ENCODE measurements at places on chromosomes 12 and 14. TPM values are rescaled to one million over a fixed set of nuclear protein-coding genes. Genes with fewer than 3 reads are reported as not detected.

GRCh38 chr14:20278414-20278813, 27.3 kb downstream of the TTC5 start:
- DNase-seq: peak; percentile 22

GRCh38 chr12:118175823-118176447, 40.0 kb downstream of the PEBP1 start:
- DNase-seq: no peak

DNA sequence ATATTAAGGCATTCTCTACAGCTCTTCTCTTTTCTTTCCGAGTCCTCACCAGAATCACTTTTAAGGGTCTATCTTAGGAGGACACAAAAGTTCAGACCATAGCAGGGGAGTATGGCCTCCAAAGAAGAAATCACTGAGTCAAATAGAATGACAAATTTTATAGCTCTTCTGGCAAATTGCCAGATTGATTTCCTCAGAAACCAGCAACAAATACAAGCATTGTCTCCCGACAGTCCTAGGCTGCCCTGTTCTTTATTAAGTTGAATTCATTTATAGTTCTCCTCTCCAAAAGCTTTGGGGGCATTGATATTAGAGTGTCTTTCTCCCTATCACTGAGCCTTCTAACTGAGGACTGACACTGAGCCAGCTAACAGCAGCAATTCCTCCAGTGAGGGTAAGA, 156.4 kb upstream of the FRMD6 start:
- DNase-seq: no peak

GRCh38 chr12:114751712-114752111, 67.7 kb upstream of the TBX3 start:
- DNase-seq: no peak

KRT6C gene
- not detected for total RNA-seq

PGF gene
- total RNA-seq: 181 TPM

TMEM120B gene
- total RNA-seq: 13.0 TPM

Data from LHCN-M2 (cell line).